ENCODE measurements at places on chromosomes 2 and 18. TPM values are rescaled to one million over a fixed set of nuclear protein-coding genes. Genes with fewer than 3 reads are reported as not detected.

Gene NT5DC4
- not detected for total RNA-seq

Gene HOXD9
- 0.28 TPM for total RNA-seq

Gene WNT6
- total RNA-seq, result not detected

Gene SERPINB10
- total RNA-seq, result not detected

Gene ABCB11
- total RNA-seq, result not detected

Gene SETBP1
- 2.8 TPM for total RNA-seq

Gene NFU1
- total RNA-seq, result 46.7 TPM

Gene MYO5B
- 0.18 TPM for total RNA-seq

Gene SMPD4
- total RNA-seq, result 7.1 TPM

Gene MRPL53
- total RNA-seq, result 43.3 TPM

Gene ARL6IP6
- 7.9 TPM for total RNA-seq

Gene EN1
- total RNA-seq, result not detected

Gene GKN2
- not detected for total RNA-seq

Gene SPP2
- total RNA-seq, result not detected

Gene CACNB4
- 1.1 TPM for total RNA-seq

Gene IL1F10
- not detected for total RNA-seq

Gene RIT2
- not detected for total RNA-seq

Gene CSRNP3
- 0.57 TPM for total RNA-seq

Gene CCDC148
- total RNA-seq, result 0.28 TPM

Data from smooth muscle cell of bladder (primary cell).